ENCODE measurements at places on chromosomes 5 and 9.

- no peak for DNase-seq
Measured at GRCh38 chr9:114723931-114724330, 41.9 kb upstream of the TEX48 start.

GRCh38 chr9:124767821-124768220 is 3.3 kb downstream of the NR6A1 start:
- no peak for DNase-seq

- DNase-seq = no peak
Measured at GRCh38 chr5:22842574-22842973, 10.6 kb downstream of the CDH12 start.

DNA sequence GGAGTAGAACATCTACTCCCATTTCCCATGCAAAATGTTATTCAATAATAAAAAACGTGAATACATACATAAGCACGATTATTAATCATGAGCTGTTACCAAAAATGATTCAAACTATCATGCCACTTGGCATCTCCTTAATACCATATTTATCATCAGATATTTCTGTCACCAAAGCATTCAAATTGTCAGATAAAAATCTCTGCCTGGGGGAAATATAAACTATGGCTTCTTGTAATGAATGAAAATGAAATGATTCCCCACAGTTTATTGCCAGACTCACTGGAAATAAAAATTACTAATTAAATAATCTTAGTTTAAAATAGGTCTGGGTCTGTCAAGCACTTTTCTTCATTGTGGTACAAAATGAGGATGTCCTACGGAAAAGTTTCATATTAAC is 265.4 kb downstream of the EDIL3 start:
- no peak for DNase-seq

- no peak for DNase-seq
Measured at GRCh38 chr9:124222918-124223720, 34.6 kb upstream of the NEK6 start.

GRCh38 chr5:2557435-2557834 is 194.0 kb downstream of the IRX2 start:
- DNase-seq = no peak

GRCh38 chr9:106891286-106891685 is 28.3 kb downstream of the ZNF462 start:
- no peak for DNase-seq

GRCh38 chr9:137721899-137722298 is 103.1 kb downstream of the EHMT1 start:
- no peak for DNase-seq

GRCh38 chr5:97267767-97268166 is 84.7 kb upstream of the RIOK2 start:
- DNase-seq = no peak

GRCh38 chr5:180606215-180606785 is 15.0 kb upstream of the SCGB3A1 start:
- DNase-seq = no peak

DNA sequence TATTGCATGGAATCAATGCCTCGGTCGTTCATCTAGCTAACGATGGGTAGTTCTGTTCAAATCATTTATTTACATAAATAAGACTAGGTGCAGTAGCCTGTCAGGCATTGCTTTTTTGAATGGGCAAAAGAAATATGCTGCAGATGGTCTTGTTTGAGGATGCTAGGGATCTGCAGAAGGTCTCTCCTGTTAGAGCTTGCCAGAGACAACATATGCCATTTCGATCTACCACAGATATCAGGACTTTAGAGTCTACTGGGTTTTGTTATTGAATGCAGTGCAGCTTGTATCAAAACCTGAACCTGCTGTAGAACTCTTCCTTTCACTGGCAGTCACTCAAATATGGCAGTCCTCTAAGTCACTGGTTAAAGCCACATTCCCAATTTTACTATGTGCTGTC is 381.1 kb upstream of the CDH10 start:
- DNase-seq = no peak

- no peak for DNase-seq
Measured at GRCh38 chr9:117704597-117704996, 394 bp downstream of the TLR4 start.

DNA sequence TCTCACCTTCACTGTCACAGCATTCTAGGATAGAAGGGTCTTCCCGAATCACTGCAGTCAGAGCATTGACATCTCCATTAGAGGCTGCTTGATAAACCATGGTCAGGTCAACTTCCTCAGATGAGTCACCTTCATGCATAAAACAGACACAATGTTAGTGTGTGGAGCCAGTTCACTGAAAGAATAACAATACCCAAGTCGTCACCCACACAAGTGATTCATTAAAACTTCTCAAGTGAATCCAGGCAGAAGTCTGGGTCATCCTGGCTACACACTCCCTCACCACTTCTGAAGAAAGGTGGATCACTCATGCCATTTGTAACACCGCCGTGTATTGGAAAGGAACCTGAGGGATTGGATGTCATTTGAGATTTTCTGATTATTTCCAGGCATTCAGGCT is 49.6 kb downstream of the ANKRD55 start:
- DNase-seq = no peak

DNA sequence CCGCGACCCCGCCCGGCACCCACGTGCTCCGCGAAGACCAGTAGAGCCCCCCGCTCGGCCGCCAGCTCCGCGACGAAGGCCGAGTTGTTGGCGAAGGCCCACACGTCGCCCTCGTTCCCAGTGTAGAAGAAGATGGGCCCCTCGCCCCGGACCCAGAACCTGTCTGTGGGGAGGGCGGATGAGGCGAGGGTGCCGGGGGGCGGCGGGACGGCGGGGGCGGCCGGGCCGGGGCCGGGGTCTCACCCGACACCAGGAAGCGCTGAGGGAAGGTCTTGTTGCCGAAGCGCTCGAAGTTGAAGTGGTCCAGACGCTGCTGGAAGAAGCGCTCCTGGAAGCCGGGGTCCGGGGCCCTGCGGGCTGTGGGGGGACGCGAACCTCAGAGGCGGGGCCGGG is 317 bp downstream of the DPP7 start:
- DNase-seq = no peak

- DNase-seq = no peak
Measured at GRCh38 chr5:40080191-40080590, 599.5 kb upstream of the PTGER4 start.

GRCh38 chr9:12695474-12695873 is 2.3 kb downstream of the TYRP1 start:
- no peak for DNase-seq

- no peak for DNase-seq
Measured at GRCh38 chr9:77594963-77595362, 53.2 kb downstream of the GNA14 start.
